ENCODE measurements at places on chromosomes 3 and 15.

DNA sequence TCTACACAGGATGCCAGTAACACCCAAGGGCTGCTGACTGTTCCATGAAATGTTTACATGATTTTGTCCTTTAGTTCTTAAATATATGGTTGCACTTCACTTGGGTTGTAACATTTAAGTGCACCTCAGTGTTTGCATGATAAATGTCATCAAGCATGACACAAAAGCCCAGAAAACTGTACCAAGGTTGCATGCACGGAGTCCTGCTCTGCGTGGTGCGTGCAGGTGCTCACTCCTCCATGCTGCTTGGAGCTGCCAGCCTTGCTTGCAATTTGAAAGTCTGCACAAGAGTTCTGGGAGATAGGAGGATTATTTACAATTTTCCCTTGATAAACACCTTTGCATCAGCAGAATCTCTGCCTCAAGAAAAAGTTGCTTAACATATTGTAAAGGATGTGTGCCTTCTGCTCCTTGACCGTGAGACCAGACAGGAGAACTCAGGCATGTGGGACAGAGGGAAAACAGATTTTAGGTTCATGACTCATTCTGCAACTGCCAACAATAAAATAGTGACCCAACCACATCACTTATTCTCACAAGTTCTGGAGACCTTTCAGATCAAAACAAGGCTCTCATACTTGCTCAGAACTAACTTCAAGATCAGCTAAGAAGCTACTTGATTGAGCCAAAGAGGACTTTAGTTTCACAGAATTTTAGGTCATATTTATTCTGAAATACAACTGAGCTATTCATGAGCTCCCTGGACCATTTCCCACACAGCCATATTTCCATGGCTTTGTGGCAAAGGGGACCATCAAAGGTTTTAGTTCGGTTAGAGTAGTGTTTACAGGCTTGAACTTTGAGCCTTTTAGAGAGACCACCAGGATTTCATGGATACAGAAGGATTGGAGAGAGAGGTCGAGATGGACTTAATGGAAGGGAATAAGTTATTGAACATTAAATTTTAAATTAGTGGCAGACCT lies 128.4 kb upstream of the ZBED2 start:
- no peak for DNase-seq

DNA sequence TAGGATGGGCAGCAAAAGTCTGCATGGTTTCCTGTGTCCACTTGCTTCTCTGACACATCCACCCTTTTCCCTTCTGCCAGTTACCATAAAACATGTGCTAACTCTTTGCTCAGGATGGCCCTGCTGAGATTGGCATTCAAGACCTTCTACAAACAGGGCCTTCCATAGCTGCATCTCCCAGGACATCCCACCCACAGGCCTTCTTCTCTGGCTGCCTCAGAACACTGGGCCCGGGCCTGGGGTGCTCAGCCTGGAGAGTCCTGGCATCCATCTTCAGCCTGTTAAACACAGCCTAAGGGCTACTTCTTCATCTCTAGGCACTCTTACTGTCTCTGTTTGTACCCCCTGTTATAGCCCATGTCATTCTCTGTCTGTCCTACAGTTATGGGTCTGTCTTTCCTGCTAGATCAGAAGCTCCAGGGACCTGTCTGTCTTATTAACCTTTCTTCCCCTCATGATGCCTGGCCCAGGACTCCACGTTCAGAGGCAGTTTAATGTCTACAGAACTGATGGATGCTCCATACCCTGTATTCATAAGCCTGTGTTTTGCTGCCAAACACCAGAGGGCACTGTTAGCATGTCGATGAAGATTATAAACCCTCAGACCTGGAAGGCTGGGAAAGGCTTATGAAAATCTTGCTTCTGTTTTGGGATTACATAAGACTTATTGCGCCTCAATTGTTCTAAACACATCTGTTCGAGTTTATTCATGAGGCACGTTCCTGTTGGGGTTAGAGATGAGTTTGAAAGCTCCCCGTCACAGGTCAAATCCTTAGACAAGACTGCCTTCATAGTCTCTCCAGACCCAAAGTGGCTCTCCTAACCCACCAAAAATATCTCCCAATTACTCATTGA lies 16.5 kb downstream of the SEMA3G start:
- DNase-seq = no peak

DNA sequence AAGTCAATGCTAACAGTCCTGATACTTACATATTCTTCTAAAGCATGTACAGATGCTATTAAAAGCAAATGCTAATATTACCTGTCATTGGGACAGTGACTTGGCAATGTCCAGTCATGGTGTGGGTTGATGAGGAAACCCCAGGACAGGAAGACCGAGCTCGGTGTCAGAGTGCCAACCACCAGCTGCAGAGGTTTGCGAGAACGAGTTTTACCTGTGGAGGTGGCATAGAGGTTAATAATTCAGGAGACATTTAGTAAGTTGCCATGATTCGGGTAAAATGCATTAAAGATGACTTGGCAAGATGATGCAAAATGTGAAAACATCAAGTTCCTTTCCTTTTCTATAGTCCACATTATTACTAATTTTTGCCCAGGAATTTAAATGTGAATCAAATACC lies 94.5 kb downstream of the ABI3BP start:
- no peak for DNase-seq

DNA sequence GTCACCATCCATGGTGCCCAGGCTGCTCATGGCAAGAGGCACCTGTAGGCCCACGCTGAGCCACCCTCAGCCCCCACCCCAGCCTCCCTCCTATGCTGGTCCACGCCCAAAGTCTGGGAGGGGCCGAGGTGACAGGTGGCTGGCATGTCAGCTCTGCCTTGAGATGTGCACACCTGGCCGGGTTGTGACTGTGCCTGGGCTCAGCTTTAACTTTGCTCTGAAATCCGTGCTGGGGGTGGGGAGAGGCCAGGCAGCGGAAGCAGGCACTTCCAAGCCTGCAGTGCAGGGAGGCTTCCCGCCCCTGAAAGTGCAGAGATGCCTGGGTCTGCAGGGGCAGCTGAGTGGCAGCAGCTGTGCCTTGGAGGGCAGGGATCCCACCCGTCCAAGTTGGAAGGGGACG lies 1124.8 kb downstream of the SI start:
- DNase-seq = no peak

GRCh38 chr3:158725348-158726011 lies 6.8 kb downstream of the RARRES1 start:
- no peak for DNase-seq

DNA sequence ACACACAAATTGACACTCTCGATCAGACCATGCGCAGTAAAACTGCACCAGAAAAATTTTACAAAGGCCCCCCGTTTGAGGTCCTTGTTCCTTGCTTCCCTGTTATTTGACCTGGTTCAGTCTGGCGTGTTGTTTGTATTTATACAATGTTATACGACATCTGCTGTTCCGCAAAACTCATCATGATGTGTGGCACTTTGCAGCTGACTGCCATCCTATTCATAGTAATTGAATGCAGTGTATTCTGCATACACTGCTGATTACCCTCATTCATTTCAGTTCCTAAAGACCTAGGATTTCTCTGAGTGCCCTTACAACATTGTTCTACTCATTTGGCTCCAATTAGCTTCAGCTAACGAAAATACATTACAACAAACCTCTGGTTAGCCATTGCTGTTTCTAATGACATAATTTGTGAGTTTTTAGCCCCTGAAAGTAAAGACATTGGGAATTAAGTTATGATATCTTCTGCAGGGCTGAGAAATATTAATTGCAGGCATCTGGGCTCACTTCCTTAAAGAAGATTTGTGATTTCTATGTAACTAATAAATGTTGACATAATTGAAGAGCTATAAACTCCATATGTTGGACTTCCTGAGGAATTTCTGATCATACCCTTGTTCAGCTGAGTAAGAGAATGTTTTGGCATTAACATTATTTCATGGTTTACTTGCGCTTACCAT lies 75.7 kb downstream of the C3orf38 start:
- no peak for DNase-seq

DNA sequence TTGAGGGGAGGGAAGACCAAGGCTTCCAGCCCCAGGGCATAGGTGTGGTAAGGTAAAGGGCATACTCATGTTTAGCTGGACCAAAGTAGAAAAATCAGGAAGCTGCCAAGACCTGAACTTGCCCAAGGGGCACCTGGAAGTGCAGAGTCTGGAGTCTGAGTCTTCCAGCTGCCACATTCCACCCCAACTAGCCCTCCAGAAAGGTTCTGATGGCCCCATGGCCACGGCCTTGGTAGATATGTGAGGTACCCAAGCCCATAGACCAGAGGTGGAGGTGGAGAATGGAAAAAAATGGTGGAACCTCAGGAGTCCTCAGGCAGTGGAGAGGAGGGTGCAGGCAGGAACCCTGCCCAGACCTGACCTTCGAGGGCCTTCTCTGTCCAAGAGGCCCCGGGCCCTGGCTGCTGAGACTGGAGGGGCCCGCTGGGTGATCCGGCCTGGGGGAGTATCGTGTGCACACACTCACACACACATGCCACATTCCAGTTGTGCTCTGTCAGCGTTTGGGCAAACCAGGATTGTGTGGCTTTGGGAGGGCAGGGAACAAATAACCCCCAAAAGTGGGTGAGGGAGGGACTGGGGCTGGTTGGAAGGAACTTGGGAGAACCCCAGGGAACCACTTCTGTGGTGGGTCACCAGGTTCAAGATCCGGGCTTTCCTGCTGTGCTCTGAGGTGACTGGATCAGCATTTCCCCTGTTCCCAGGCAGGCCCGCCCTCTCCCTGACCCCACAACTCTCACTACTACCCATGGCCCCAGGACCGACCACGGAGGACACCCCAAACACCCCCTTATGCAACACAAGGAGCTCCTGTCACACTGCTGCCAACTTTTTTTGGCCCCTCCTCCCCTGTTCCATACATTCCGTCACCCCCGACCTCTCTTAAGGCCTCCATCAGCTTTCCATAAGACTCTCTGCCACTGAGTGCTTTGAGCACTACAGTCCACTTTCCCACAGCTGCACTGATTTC lies 11.6 kb downstream of the MYL3 start:
- DNase-seq = no peak

DNA sequence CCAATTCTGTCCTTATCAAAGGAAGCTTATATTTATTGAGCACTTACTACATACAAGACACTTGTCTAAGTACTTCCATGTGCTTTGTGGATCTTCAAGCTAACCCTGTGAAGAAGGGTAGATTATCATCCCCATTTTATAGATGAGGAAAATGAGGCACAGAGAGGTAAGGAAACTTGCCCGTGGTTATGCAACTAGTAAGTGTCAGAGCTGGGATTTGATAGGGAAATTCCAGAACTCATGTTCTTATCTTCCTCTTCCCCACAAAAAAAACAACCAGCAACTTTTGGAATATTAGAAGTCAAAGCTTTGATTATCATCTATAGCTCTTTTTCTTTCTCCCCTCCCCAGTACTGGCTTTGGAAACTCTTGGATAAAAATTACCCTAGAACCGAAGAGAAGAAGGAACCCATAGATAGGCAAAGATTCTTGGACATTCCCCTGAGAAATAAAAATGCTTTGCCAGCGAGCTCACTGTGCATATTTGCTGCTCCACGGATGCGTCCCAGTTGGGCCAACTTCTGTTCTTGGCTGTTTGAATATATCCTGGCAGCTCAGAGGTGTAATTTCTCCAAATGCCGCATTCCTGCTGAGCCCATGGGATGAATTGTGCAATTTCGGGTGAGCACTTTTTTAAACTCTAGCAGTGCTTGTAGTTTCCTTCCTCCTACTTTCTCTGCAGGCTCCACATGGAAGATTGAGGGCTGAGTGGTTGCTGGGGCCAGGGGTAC lies 591.5 kb upstream of the CFAP20DC start:
- no peak for DNase-seq

- DNase-seq = no peak
Observed at GRCh38 chr3:32239307-32240158, 1.1 kb downstream of the CMTM8 start.

- no peak for DNase-seq
Observed at GRCh38 chr15:79092382-79092781, 1.8 kb upstream of the RASGRF1 start.
